Activated CD4-positive, CD25-positive, alpha-beta regulatory T cell (primary cell): ENCODE measurements at places on chromosomes 3 and 15.

DNA sequence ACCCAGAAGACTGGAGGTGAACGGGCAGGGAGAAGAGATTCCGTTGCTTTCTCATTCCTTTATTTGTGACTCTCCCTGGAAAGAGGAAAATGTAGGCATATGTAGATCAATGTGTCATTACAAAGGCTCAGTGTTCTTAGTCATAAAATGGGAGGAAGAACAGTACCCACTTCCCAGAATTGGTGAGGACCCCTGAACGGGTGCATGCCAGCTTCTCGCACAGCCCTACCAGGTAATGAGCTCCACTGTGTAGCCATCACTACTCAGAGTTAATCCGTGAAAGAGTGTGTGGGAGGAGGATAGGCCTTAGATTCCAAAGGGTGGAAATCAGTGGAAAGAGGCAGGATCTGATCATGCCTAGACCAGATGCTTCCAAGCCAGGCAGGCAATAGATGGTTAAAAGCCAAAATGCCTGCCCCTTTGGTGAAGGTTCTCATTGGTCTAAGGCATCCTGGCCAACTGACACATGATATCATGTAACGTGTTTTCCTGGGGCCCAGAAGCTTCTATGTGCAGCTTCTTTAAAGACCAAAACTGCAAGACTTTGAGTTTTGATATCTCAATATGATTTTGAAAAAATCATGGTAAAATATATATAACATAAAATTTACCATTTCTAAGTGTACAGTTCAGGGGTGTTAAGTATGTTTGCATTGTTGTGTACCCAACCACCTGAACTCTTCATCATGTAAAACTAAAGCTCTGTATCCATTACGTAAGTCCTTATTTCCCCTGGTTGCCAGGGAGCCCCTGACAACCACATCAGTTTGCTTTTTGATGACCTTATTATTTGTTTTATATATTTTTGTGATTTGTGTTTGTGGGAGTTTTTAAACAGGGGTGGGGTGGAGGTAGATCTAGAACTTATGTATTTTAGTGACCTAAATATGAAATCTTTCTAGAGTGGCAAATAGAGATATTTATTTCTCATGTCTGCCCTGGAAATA, 402.2 kb upstream of the CFAP20DC start:
- no peak for DNase-seq

DNA sequence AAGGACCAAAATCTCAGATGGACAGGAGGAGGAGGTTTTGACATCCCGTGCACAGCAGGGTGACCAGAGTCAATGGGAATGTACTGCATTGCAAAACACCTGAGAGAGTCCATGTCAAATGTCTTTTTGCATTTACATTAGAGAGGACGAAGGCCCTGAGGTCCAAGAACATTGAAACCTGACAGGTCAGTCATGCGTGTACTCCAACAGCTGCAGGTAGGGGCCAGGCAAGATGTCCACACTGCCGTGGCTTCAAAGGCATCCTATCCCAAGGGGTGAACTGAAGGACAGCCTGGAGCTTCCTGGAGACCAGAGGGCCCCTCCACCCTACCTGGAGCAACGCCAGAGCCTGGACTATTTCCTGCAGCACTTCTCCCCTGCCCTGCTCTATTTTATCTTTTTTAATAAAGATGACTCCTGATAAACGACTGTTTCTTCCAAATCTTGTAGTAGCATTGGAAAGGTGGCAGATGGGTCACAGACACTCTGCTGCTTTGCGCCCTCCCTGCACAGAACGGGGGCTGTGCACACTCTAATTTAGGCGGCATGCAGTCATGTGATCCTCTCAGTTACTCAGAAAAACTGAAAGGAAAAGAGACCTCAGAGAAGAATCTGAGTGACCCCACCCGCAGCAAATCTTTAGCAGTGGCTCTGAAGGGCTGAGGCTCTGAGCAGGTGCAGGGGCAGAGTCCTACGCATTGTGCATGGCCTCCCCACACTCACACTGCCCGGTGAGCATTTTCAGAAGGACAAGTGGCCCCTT, 68.2 kb downstream of the HMCES start:
- DNase-seq, result no peak

DNA sequence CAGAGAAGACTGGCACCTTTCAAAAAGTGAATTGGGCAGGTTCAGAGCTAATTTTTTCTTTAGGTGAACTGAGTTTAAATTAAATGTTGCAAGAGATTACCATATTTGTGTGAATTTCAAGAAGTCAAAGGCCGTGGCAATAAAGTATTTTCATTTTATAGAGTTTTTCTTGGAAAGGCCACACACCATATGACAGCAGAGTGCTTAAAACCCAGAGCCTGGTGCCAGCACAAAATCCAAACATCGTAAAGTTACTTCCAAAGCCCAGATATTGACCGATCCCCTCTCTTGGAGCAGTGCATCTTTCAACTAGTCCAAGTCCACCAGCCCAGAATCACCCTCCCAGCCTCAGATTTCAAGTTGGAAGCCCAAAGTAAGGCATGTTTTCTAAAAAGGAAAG, 164.5 kb downstream of the VGLL4 start:
- no peak for DNase-seq

DNA sequence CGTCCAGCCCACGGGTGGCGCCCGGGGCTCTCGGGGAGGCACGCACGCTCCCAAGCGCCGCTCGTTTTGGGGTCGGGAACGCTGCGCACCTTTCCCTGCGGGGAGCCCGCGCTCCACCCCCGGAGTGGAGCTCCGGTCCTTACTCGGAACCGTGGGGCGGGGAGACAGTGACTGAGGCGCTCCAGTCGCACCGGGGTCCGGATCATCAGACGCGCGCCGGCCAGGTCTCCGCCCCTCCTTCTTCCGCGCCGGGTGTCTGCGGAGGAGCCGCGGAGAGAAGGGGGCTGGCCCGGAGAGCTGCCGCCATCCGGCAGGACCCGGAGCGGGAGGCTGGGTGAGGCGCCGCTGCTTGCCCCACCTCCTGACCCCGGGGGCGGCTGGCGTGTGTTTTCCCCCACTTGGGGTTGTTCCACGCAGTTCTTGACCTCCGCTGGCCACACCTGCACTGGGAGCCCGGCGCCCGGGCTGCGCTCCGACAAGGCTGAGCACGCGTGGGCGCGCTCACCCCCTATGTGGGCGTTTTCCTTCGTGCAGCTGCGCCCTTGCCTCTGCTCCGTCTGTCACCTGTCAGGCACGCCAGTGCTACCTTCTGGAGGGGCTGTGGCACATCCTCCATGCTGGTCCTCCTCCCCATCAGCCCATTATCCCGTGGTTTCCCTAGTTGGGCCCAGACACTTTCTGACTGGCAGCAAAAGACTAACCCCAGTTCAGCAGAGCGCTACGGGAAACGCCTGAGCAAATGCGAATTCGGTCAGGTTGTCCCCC, at the start of gene MCF2L2:
Gene MCF2L2, minus strand, starts transcription at position 173 of the 765 bp plus-strand sequence. CDS start 642 bp downstream, outside the sequence.
- DNase-seq, result peak; percentile 47

DNA sequence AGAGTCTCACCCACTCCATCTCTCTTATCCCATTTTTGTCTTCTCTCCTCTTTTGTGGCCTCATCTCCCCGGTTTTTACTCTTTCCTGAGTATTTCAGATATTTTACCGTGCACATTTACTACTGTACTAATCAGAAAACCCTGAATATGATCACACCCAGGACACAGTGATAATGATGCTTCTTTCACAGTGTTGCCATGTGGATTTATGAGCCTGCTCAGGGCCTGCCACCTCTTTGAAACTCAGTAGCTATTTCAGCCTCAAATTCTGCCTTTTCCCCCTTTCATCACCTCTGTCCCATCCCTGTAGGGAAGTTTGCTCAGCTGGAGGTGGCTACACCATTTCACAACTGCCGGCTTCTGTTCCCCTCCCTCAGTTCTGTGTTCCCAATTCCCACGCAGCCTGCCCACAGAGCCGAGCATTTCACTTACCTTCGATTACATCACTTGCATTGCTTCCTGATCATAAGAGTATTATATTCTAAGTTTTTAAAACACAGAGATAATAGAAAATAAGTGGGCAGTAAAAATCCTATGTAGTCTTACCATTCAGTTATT, 33.2 kb downstream of the ARNT2 start:
- no peak for DNase-seq

DNA sequence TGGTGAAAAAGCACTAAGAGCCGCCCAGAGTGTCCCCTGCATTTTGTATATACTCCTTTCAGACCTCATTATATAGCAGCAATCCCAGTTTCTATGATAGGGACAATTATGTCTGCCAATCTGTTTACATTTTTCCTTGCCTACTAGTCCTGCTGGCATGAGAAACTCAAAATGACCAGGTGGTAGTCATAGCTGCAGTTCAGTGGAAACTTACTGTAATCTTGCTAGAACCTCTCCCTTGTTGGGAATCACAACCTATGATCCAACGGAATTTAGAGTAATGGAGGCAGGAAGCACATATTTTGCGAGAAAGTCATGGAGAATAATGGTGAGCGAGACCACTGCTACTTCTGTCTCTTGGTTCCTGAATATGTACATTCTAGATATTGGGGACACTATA, 28.6 kb upstream of the MINAR1 start:
- no peak for DNase-seq

DNA sequence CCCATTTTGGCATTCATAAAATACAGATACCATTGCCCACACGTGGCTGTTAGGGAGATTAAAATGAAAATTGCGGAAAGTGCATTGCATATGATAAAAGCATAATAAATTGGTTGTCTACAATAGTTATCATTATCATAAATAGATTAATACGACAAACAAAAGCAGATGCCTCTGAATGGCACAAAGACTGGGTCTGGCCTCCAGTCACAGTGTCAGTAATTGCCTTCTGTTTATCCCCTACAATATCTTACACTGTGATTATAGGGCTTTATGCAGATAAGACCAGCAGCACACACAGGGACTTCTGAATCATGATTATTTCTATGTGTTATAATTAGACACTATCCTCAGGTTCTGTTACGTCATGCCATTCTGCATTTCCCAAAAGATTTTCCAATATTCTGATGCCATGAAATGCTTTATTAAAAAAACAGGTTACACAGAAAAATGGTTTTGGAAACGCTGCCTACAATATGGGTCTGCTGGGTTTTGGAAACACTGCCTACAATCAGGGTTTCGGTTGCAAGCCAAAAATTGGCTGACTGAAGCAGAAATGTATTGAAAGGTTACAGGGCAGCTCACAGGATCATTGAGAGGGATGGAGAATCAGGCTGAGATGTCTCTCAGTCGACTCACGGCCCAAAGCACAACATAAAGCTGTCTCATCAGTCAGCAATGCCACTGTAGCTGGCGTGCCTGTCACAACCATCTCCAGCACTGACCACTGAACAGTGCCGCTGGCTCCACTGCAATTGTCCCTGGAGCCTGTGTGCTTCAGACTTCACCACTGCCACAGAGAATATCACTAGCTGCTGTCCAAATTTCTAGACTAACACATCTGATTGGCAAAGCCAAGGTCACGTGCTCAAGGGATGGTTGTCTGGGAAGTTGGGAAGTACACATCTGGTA, 248.1 kb downstream of the ERC2 start:
- DNase-seq, result no peak

DNA sequence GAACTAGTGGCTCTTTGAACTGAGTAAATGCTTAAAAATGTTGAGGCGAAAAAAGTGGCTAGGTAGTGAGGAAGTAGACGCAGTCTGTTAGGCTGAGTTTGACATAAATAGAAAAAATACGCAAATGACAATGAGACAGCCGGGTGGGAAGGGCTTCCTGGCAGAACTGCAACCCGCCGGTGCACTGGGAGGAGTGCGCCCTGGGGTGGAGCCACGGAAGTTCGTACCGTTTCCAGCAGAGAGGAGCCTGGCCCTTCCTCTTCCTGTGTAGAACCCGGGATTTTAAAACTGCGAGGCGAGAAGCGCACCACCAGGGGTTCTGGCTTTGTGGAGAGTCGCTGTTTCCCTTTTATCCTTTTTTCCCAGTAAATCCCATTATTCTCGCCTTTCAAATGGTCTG, 602.6 kb downstream of the PYDC2 start:
- DNase-seq, result no peak

DNA sequence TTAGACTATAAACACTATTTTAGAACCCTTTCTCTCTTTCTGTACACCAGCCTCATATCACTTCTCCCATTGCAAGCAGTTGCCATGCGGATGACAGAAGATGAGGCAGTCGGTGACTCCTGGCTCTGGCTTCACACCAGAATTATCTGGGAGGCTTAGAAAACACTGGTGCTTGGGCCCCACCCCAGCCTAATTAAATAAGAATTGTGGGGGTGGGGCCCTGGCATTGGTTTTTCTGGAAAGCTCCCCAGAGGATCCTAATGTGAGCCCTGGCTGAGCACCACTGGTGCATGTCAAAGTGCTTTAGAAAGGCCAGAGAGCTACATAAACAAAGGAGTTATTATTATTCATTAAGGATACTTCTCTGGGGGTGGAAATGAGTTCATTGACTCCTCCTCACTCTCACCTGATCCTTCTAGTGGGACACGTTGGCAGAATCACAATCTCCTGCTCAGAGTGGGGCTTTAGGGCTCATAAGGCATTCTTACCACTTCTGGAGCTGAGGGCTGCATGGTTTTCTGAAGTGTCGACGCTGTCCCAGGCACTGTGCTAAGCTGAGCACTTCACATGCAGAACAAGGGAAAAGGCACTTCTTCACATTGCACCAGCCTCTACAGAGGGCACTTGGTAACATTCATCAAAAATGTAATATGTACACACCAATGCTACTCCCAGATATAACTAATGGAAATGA, 188.5 kb upstream of the TLE3 start:
- no peak for DNase-seq

DNA sequence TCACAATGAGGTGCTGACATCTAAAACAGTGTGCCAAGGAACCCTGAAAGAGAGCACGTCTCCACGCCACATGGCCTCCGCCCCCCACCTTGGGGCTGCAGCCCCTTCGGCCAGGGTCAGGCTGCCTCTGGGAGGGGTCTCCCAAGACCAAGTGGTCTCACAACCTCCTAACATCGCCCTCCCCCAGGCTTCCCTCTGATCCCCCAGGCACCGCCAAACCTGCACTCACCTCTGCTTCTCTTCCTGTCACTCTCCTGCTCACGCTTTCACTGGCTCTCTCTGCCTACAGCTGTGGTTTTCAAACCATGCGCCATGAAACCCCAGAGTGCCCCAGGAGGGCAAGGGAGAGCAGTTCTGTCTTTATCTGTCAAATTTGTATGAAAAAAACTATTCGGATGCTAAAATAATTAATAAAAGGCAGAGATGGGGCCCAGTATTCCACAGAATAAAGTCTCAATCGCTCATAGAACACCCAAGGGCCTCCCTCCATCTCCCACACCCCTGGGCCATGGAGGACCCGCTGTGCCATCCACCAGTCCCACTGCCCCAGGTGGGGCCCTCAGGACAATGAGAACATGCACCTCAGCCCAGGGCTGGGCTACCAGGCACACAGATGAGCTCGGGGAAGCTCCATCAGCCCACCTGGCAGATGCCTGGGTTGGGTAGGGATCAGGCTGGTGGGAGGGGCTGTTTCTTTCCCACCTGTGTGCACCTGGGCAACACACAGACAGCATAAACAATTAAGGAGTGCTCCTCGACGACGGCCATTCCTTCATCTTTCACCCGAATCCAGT, 21.5 kb downstream of the CYFIP1 start:
- DNase-seq, result no peak
